ACHN (cell line): ENCODE measurements at places on chromosomes 13 and 19.

- DNase-seq, result no peak
Measured at GRCh38 chr19:663682-664117, 686 bp upstream of the RNF126 start.

DNA sequence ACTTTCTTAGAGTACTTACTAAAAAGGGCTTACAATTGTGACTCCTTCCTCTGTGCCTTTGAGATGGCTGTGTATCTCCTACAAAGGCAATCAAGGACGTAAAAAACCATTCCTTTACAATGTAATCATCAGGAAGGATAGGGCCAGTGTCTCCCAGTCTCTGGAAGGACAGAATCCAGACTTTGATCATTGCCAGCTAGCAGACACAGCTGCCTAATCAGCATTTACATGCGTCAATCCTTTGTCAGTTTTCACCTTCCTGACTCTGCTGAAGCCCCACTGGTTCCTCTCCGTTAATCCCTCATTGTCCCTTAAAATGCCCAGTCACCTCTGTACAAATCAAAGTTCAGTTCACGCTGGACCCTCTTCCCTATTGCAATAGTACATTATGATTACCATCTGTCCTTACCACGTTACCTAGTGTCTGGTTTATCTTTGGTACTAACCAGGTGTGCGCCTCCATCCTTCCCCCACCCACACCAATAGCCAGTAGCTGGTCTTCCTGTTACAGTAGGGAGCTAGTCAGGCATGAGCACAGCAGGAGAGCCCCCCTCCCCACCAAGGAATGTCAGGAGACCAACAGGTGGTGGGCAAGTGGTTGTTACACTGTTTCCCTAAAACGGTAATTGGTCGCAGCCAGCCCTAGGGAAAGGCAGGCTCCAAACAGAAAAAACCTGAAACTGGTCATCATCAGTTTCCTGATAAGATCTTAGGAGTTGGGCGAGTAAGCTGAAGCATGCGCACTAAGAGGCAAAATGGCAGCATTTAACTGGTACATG, 49.7 kb downstream of the TGDS start:
- no peak for DNase-seq

GRCh38 chr13:37118016-37118415, 12.6 kb upstream of the CSNK1A1L start:
- DNase-seq, result no peak

DNA sequence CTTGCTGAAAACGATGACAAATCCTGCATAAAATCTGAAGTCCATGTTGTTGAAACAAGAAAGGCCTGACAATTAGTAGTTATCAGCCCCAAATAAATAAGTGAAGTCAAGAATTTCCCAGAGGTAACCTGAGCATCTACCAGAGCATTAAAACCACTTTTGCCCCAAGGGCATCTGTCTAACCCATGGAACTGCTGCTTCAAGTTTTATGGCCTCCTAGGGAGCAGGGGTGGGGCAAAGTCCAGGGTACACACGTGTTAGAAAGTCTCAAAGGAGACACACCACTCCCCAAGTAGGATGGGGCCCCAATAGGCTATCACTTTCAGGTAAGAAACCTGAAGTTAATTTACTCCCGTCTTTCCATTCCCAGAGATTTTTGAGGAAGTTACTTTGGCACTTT, 81.1 kb downstream of the CACNA1A start:
- no peak for DNase-seq

DNA sequence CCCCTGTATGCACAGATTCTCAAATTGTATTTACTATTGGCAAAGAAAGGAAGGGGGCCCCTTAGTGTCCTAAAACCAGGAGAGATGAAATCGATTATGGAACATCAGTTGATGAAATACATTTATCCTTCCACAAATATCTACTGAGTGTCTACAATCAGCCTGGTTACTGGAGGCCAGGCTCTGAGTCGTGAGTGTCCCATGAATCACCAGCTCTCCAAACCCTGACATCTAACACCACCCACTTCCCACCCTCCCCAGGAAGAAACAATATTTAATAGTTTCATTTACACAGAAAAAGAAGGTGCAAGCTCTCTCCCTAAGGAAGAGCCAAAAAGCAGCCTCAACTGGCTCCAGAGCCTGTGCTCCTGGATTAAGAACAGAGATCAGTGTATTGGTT, 25.2 kb downstream of the KCTD15 start:
- no peak for DNase-seq

- no peak for DNase-seq
Measured at GRCh38 chr13:98155475-98156109, 12.7 kb downstream of the FARP1 start.

GRCh38 chr13:30900952-30901749, 4.9 kb upstream of the MEDAG start:
- DNase-seq, result no peak

DNA sequence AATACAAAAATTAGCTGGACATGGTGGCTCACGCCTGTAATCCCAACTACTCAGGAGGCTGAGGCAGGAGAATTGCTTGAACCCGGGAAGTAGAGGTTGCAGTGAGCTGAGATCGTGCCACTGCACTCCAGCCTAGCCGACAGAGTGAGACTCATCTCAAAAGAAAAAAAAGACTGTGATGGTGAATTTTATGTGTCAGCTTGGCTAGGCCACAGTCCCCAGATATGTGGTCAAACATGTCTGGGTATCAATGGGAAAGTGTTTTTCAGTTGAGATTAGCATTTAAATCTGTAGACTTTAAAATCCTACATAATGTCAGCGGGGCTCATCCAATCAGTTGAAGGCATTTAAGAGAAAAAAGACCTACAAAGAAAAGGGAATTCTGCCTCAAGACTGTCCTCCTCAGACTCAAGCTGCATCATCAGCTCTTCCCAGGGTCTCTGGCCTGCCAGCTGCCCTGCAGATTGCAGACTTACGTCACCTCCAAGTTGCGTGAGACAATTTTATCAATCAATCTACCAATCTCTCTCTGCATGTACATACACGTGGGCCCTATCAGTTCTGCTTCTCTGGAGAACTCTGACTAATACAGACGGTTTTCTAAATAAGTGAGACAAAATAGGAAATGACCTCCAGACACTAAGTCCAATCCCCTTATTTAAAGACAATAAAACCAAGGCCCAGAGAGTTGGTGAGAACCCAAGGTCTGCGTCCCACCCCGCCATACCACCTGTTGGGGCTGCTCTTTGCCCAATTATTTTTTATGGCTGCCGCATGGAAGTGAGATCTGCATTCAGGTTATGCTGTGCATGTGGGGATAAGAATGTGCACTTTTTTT, 99.2 kb downstream of the ABCC4 start:
- DNase-seq, result no peak

DNA sequence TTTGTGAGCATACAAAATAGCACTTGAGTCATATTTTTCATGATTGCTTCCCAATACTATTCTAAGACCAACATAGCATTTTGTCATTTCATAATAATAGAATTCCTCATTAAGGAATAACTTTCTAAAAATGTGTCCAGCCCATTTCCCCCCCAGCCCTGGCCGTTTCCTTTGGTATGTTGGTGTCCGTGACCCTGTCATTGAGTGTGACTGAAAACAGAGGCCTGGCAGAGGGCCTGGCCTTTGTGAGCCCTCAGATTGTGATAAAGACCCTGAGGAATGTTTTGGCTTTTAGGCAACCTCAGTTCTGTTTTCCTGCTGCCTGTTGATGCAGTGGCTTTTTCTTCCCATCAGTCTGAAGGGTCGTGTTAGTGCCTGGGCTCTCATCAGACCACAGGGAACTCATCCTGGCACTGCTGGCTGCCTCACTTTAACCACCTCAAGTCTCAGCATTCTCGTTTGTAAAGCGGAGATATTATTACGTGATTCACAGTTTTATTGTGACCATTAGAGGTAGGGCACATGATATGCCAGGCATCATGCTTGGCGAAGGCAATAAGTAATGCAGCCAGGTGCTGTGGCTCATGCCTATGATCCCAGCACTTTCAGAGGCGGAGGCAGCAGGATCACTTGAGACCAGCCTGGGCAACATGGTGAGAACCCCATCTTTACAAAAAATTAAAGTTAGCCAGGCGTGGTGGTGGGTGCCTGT, 13.8 kb downstream of the SPINT2 start:
- no peak for DNase-seq

- no peak for DNase-seq
Measured at GRCh38 chr19:3006075-3006767, 22.9 kb downstream of the TLE2 start.

DNA sequence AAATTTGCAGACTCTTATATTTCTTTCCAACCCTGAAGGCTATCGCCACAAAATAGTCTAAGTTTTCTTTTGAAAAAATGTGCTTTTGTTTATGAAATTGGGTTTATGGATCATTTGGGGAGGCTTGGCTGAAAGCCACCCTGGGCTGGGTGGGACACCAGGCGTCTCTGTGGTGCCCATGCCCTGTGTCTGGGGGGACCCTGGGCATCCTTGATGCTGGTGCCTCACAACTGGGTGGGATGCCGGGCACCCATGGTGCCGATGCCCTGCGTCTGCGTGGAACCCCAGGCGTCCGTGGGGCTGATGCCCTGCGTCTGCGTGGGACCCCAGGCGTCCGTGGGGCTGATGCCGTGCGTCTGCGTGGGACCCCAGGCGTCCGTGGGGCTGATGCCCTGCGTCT, 105.0 kb downstream of the RAB20 start:
- DNase-seq, result no peak

GRCh38 chr13:50589139-50589538, 254.4 kb downstream of the DLEU7 start:
- DNase-seq, result peak; percentile 49

DNA sequence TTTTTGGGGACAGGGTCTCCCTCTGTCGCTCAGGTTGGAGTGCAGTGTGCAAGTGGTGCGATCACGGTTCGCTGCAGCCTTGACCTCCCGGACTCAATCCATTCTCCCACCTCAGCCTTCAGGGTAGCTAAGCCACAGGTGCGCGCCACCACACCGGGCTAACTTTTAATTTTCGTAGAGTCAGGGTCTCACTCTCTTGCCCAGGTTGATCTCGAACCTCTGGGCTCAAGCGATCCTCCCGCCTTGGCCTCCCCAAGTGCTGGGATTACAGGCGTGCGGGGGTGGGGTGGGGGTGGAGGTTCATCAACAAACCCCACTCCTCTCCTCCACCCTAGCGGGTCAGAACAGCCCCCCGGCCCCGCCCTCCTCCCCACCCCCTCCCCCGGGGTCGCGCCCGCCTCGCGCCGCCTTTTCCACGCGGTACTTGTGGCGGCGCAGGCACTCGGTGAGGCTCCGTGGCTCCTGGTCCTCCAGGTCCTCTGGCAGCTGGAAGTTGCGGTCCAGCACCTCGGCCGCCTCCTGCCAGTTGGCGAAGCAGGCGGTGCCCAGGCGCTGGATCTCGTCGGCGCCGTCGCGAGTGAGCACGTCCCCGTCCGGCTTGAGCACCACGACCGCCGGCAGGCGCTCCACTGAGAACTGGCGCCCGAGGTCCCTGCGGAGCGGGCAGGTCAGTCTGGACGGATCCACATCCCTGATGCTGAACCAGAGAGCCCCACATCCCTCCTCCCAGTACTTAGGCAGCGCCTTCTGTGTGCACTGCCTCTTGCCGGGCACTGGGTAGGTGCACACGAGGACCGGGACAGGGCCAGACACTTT, 5.2 kb downstream of the NXNL1 start:
- no peak for DNase-seq

DNA sequence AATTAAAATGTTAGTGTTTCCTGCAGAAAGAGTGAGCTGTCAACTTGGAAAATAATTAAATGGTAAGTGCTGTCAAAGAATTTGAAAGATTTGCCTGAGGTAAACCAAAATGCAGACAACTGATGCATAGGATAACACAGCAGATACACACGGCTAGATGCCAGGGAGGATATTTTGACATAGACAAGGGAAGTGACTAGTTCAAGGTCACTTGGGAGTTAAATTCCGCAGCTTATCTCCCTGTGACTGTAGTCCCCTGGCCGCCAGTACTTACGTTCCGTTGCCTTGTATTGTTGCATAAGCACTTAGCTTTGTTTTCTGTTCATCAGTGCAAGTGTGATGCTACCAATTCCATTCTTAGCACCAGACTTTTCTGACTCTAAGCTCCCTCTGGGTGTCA, 247.3 kb upstream of the MAB21L1 start:
- DNase-seq, result no peak

- no peak for DNase-seq
Measured at GRCh38 chr19:46111376-46111775, 13.1 kb downstream of the IGFL3 start.

GRCh38 chr19:48654299-48655059, 8.5 kb upstream of the CA11 start:
- no peak for DNase-seq

DNA sequence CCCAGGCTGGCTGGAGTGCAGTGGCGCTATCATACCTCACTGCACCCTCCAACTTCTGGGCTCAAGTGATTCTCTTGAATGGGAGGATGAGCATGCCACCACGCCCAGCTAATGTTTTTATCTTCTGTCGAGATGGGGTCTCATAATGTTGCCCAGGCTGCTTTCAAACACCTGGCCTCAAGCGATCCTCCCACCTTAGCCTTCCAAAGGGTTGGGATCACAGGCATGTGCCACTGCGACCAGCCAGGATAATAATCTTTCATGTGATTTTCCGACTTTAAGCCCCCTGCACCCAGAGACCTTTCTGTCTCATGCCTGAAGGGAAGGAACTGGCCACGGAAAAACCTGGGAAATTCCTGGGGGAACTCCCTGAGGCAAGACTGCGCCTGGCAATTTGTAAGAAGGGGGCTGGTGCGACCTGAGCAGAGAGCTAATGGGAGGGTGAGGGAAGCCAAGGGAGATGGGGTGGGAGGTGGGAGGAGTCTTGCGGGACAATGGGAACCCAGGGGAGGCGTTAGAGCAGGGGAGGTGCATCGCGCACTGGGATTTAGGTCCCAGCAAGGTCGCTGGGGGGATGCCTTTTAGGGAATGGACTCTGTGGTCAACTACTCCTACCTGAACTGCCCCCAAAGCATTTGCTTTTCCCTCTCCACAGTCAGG, 1.2 kb upstream of the CCDC124 start:
- peak; percentile 20 for DNase-seq
